Activated T-cell treated with anti-CD3 and anti-CD28 coated beads, Interleukin-2, amount 50 U/mL, for 48 hours (primary cell): ENCODE measurements at places on chromosomes 1 and 21.

- no peak for DNase-seq
Measured at GRCh38 chr1:2127187-2128145, 67.1 kb downstream of the FAAP20 start.

DNA sequence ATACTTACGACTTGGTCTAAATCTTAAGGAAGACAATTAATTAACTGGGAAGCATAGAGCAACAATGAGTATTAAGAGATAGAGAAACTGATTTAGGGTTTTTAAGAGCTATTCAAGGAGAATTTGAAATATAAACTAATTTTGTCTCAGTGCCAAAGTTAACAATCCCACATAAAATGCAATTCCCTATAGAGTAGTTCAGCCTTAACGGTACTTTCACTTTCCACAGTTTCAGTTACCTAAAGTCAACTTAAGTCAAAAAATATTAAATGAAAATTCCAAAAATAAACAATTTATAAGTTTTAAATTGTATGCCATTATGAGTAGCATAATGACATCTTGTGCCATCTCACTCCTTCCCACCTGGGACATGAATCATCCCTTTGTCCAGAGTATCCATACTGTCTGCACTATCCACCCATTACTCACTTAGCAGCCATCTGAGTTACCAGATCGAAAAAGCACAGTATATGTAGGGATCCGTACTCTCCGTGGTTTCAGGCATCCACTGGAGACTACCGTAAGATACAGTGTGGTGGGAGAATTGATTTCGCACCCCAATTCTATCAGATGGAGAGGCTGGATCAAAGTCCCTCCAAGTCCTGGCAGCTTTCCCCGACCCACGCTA is 4.8 kb upstream of the SARS1 start:
- DNase-seq = no peak

DNA sequence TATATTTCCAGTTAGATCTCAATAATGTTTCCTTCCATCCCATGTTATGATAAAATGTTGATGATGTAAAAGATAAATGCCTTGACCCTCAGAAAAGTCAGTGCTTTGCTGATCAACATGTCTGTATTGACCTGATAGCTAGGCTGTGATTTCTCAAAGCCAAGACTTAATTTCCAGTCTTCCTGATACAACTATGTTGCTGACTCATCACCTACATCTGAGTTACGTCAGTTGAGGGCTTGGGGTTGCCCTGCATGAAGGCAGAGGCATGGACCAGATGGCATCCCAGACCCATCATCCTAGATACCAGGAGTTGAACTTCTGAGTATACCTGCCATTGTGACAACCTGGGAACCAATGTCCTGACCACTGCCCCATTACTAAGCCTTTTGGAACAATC is 4.8 kb downstream of the LCE1D start:
- no peak for DNase-seq

GRCh38 chr1:16498573-16499413 is 15.3 kb downstream of the RNU1-1 start:
- peak; percentile 91 for DNase-seq

GRCh38 chr1:94399453-94399852 is 18.7 kb upstream of the ABCD3 start:
- DNase-seq = no peak

- DNase-seq = no peak
Measured at GRCh38 chr1:58785442-58786058, 1.7 kb upstream of the JUN start.

DNA sequence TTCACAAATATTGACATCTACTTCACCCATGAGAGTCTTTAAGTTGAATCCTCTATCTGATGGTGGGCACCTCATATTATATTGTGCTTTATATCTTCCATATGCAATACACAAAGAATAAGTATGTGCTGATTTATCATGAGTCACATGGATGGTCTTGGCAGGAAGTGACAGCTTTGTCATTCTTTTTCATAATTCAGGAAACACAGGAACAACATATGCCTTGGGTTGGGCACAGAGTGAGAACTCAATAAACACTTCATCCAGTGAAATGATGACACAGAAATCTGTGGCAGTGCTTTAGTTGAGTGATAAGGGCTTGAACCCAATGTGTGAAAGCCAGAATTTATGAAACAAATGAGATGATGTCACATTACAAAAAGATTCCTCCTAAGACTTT is 41.2 kb downstream of the GADD45A start:
- DNase-seq = no peak

DNA sequence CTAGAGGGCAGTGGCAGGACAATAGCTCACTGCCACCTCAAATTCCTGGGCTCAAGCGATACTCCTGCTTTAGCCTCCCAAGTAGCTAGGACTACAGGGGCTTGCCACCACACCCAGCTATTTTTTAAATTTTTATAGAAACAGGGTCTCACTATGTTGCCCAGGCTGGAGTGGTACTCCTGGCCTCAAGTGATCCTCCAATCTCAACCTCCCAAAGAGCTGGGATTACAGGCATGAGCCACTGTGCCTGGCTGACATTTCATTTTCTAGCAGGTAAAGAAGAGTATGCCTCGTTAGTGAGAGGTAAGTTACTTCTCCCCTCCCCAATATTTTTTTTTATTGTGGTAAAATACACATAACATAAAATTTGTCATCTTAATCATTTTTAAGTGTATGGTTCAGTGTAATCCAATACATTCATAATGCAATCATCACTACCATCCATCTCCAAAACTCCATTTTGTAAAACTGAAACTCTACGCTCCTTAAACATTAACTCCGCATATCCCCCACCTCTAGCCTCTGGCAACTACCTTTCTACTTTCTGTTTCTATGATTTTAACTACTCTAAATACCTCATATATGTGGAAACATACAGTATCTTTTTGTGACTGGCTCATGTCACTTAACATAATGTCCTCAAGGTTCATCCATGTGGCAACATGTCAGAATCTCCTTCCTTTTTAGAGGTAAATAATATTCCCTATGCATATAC is 22.4 kb downstream of the ZZZ3 start:
- no peak for DNase-seq

DNA sequence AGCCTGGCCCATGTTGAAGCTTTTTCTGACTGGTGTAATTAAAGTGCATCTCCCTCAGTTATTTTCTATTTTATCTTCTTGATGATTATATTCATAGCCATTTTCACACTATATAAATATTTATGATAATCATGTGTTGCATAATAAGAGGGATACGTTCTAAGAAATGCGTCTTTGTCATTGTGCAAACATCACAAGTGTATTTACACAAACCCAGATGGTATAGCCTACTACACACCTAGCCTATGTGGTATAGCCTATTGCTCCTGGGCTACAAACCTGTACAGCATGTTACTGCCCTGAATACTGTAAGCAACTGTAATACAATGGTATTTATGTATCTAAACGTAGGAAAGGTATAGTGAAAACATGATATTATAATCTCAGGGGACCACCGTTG is 88.1 kb downstream of the BACH1 start:
- DNase-seq = no peak

- DNase-seq = no peak
Measured at GRCh38 chr1:42171679-42172266, 7.2 kb upstream of the GUCA2A start.

DNA sequence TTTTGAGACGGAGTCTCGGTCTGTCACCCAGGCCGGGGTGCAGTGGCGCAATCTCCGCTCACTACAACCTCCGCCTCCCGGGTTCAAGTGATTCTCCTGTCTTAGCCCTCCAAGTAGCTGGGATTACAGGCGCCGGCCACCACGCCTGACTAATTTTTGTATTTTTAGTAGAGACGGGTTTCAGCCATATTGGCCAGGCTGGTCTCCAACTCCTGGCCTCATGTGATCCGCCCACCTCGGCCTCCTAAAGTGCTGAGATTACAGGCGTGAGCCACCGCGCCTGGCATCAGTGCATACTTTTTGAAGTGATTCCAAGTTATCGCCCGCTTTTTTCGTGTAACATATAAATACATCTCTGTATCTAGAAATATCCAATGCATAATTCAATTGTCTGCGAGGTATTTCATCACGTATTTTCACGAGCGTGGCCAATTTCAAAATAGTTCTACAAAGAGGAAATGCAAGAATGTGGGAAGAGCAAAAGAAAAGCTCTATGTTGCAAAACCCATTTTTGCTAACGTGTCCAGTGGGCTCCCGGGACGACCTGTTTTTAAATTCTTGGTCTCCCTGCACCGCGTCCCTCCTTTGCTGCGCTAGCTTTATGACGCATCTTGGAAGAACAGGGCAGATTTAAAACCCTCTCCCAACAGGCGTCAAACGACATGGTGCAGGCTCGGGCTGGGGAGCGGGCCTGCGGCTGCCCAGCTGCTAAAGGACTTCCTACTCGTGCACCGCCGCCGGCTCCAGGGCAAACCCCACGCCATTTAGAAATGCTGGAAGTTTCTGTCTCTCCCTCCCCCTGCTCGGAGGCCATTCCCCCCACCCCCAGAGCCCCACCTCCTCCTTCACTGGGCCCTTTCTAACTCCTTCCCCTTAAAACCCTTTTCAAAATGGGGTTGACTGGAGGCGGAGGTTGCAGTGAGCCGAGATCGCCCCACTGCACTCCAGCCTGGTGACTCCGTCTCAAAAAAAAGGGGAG is 923 bp upstream of the IFNGR2 start:
- DNase-seq = no peak

DNA sequence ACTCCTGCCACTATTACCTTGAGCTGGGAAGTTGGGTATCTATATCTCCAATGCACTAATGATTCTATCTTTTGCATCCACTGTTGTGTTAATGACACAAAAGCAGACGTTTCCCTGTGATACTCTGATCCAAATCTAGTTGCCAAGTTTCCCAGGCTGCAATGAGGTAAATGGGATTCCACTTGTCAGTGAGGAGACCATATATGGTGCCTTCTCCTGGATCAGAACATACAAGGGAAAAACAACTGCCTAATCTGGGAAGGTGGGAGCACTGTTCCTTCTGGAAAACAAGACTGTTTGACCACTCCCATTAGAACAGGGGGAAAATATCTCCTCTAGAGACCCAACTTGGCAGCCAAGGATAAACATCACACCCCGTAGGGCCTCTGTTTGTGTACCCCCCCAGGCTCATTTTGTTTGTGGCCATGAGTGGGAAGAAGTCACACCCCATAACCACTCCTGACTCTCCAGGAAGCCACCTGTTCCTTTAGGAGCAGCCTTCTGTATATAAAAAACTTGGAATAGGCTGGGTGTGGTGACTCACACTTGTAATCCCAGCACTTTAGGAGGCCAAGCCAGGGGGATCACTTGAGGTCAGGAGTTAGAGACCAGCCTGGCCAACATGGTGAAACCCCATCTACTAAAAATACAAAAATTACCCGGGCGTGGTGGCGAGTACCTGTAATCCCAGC is 28.5 kb upstream of the SLC6A9 start:
- DNase-seq = no peak

DNA sequence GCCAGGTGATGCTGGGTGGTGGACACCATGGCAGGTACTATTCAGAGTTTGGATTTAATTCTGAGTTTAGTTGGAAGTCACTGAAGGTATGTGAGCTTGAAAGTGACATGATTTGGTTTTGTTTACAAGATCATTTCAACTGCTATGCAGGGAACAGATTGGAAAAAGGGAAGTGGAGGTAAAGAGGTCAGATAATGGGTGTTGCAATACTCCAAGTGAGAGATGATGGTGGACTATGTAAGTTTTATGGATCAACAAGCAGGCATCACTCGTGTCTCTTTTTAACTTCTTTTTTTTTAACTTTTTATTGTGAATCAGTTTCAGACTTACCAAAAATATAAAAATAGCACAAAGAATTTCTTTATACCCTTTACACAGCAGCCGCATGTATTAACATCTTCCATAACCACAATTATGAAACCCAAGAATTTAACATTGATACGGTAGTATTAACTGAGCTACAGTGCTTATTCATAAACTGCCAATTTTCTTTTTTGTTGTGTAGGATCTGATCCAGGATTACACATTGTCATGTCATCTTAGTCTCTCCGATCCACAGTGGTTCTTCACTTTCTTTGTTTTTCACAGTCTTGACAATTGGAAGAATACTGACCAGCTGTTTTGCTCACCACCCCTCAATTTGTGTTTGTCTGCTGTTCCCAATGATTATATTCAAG is 24.9 kb upstream of the NHLH2 start:
- no peak for DNase-seq

- DNase-seq = no peak
Measured at GRCh38 chr1:25126562-25126961, 105.7 kb downstream of the SYF2 start.

DNA sequence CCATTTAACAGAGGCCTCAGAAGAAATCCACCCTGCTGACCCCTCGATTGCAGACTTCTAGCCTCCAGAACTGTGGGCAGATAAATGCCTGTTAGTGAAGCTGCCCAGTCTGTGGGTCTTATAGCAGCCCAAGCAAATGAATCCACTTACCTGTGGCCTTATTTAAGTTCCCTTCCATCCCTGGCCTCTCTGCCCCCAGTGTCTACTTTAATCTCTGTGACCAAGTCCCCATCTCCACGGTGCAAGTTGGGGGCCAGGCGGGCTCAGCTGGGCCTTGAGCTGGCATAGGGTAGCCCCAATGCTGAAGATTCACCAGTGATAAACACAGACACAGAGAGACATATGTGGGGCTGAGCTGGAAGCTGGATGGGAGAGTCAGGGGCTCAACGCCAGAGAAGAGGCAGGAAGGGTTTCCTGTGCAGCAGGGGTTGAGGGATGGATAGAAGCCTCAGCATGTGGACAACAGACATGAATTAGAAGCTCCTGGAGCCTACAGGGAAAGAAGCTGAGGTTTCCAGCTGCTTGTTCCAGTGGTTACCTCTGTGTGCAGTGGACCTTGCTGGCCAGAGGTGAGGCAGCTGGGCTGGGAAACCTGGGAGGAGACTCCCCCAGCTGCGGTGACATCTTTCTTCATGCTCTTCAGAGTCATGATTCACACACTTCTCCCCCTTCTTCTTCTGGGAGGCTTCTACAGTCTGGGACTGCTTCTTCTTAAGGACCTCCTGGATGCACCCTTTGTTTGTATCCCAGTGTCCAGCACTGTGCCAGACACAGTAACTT is 13.4 kb upstream of the B3GALT5 start:
- DNase-seq = no peak

DNA sequence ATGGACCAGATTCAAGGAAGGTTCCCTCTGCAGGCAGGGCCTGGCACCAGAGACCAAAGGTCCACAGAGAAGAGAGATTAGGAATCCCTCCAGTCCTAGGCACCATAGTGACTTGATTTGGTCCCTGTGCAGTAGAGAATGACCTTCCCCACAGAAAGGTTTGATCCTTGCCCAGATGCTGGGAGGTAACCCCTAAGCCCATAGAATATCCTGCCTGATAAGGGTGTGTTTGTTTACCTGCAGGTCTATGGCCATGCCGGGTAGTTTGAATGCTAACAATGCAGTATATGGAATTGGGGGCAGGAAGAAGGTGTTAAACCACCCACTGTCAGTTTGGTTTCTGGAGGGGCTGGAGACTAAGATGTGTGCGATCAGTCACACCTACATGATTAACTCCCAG is 57.1 kb upstream of the NFASC start:
- DNase-seq = no peak
